ENCODE measurements at places on chromosomes 13 and 19.

DNA sequence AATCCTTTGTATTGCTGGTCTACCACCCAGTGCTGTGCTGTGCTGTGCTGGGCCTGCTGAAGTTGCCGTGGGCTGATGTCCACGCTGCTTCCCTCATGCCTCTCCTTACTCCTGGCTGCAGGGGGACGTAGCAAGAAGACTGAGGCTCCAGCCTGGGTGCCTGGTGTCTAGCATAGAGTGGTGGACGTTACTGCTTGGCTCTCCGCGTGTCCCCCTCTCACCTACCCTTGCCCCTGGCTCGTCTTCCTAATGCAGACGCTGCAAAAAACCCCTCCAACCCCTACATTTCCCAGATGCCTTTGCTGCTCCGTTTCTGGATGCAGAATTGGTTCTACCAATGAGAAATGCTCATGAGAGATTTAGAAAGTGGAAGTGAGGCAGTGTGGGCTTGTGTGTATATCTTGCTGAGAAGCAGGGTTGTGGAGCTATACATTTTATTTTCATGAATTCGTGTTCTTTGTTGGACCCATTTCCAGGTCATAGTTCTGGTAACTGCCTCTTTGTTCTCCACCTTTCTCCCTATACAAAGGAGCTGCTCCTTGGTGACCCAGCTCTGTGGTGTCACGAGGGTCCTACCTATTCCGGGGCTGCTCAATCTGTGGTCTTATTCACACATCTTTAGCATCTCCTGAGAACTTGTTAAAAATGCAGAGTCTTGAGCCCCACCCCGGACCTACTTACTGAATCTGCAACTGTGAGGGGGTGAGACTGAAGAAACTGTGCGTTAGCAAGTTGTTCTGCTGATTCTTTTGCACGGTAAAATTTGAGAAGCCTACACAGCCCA, 7.9 kb upstream of the DENND1C start:
- DNase-seq = no peak

DNA sequence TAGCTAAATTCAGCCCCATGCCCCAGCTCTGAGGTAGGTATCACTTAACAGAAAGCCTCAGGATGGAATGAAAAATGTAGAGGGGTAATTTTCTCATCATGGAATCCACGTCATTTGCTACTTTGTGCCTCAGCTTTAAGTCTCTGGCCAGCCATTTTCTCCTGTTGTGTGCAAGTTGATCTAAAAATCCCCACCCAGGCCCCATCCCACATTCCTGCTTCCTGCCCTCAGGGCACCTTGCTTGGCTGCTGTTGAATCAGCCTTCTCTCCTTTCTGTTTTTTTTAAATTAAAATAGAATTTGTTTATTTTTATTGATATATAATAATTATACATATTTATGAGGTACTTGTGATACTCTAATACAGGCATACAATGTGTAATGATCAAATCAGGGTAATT, 179.9 kb upstream of the TSHZ3 start:
- DNase-seq = no peak

GRCh38 chr19:24062190-24062589, 24.8 kb upstream of the ZNF254 start:
- no peak for DNase-seq

DNA sequence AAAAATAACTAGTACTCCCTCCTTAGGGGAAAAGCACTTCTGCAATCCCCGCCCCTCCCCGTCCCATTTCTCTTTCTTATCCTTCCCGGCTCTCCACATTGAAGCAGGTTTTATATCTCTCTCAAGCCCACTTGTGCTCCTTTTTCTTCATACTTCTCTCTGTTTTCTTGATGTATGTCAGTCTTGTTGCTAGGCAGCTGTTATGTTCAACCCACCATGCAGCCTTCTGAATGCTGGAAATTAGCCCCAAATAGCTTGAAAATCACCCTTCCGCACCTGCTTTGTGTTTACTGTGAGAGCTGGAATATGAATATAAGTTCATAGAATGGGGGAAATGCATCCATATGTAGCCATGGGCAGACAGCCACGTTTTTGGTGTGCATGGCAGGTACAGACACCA, 461.4 kb downstream of the MYO16 start:
- DNase-seq = no peak

- no peak for DNase-seq
These were observed 164.9 kb downstream of the UFM1 start for GRCh38 chr13:38514575-38514974.

DNA sequence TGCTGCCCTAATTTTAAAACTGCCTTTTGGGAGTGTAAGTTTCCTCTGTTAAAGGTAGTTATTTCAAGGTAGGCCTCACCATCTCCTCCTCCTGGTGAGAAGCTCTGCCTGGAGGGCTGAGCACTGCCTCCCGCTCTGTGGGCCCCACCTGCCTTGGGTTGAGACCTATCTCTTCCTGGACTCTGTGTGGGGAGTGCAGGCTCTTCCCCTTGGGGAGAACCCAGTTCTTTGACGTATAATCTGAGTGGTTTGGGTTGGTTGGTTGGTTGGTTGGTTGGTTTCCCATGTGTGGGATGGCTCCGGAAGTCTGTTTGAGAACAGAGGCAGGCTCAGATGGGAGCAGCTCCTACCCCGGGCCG, 39.1 kb downstream of the ACTN4 start:
- DNase-seq = no peak

- no peak for DNase-seq
These were observed 88.2 kb upstream of the ARGLU1 start for GRCh38 chr13:106656186-106656585.

DNA sequence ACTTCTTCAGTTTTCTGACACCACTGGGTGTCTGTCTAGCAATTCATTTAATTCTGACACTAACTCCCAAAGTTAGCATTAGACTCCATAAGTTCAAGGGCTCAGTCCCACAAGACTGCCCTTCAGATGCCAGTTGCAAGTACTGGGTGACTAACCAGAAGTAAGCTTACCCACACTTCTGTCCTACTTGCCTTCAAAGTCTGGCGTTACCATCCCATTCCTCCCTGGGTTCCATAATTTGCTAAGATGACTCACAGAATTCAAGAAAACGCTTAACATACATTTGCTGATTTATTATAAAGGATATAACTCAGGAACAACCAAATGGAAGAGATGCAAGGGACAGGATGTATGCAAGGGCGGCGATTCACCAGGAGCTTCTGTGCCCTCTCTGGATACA, 45.5 kb upstream of the NPAS1 start:
- no peak for DNase-seq

GRCh38 chr13:77986713-77987112, 68.1 kb upstream of the EDNRB start:
- DNase-seq = no peak

DNA sequence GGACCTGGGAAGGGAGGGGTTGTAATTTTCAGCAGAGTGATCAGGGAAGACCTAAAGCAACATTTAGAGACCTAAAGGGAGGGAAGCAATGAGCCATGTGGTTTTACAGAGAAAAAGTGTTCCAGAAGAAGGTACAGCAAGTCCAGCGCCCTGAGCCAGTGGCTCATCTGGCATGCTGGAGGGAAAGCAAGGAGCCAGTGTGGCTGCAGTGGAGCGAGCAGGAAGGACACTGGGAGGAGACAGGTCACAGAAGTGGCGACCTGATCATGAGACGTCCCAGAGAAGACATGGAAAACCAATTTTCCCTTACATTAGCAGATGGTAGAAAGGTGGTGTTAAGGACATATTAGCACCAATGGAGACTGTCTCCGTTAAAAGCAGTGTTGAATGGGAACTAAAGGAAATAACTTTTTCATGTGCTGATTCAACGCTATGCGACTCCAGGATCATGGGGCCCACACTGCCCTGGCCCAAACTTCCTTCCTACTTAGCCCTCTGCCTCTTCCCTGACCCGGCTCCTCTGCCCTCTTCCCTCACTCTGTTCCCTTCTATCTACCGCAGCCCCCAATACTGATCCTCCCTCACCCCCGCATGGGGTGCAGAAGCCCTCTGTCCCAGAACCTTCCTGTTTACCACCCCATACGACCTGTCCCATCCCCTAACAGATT, 5.4 kb downstream of the C19orf47 start:
- DNase-seq = no peak

GRCh38 chr13:98411617-98412265, 165.2 kb downstream of the STK24 start:
- DNase-seq = no peak

GRCh38 chr19:10811391-10812111, 24.5 kb downstream of the TMED1 start:
- no peak for DNase-seq

DNA sequence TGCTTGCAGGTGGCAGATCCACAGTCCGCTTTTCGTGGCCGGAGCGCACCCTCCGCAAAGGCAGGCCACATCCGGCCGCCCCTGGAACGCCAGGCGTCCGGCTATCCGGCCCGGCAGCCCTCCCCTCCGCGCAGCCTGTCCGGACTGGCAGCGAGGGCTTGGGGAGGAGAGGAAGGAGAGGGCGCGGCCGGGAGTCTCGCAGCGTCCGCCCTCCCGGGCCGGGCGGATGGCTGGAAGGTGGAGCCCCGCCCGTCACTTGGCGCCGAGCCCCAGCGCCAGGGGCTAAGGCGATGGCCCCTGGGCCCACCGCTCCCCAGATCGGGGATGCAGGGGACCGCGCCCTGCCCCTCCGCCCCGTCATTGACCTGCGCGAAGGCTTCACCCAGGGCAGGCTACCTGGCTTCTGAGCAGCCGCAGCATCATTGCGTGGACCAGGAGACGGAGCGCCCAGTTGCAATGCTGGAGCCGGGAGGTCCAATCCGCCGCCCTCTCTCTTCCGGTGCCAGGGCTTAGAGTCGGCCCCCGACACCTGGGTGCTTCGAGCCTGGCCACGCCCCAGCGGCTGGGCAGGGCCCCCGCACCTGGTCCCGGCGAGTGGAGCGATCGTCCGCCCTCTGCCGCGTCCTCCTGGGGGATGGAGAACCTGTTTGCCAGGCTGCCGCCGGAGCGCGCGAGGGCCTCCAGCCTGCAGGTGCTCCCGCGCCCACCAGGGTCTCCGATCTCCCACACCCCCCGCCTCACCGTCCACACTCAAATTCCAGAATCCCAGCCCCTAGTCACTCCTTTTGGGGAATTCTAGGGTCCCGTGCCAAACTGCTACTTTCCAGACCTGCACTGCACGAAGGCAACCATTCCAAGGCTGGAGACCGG, at the start of gene FUT1:
Gene FUT1, minus strand, starts transcription at position 146 of the 870 bp plus-strand sequence. CDS start 1,360 bp downstream, outside the sequence.
- no peak for DNase-seq

- DNase-seq = no peak
These were observed 25.1 kb downstream of the SIPA1L3 start for GRCh38 chr19:37931881-37932655.

GRCh38 chr19:2236064-2236313, 140 bp downstream of the PLEKHJ1 start:
- no peak for DNase-seq

DNA sequence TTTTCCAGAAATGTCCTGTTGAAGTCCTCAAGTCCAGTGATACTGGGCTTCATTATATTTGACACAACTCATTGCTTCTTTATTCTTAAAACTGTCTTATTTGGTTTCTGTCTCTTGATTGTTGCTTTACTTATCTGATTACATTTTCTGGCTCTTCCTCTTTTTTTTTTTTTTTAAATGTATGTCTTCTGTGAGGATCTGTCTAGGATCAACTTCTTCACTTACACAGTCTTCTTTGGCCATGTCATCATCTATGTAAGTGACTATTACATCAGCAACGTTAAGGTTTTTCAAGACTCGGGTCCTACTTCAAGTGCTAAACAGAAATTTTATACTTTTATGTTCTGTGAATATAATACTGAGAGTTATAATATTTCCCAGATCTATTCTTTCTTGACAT, 162.1 kb downstream of the PDS5B start:
- no peak for DNase-seq

GRCh38 chr19:34180273-34180672, 8.0 kb downstream of the LSM14A start:
- DNase-seq = no peak

DNA sequence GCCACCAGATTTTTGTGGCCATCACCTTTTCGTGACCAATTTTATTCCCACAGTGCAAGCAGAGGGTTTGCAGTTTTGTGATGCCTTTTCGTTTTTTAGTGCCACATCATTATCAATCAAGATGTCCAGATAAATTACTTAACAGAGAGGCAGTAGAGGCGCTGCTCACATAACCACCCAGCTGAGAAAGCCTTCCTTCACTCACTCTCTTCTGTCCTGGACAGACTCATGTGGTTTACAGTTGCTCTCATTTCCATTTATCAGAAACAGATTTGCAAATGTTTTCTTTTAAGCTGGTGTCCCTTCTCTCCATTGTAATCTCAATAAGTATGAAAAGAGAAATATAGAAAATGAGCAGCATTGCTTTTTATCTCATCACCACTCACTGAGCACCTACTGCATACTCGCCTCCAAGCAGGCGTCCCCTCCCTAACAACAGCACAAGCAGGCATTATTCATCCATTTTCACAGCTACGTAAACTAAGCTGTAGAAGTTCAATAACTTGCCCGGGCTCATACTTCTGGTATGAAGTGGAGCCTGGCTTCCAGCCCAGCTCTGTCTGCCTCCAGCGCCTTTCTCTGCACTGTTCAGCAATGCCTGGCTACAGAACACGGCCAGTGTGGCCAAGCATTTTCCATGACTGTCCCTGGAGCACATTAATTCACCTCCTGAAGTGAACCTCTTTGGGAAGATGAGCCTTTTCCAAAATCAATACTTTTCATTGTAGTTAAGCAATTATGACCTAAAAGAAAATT, 34.6 kb upstream of the KATNAL1 start:
- DNase-seq = no peak

- DNase-seq = no peak
These were observed 275.4 kb downstream of the DNAJC15 start for GRCh38 chr13:43298816-43299215.

- no peak for DNase-seq
These were observed 1.2 kb downstream of the EEF2 start for GRCh38 chr19:3983936-3984583.

- no peak for DNase-seq
These were observed 60.6 kb upstream of the SERP2 start for GRCh38 chr13:44312834-44313551.

GRCh38 chr19:27746691-27747380, 1466.1 kb downstream of the UQCRFS1 start:
- no peak for DNase-seq

- DNase-seq = no peak
These were observed 1.0 kb upstream of the KDM4B start for GRCh38 chr19:4967738-4968461.

- no peak for DNase-seq
These were observed 795 bp downstream of the JOSD2 start for GRCh38 chr19:50510121-50510670.

- no peak for DNase-seq
These were observed 2.2 kb downstream of the FFAR1 start for GRCh38 chr19:35349614-35350521.

- no peak for DNase-seq
These were observed 10.5 kb downstream of the DAZAP1 start for GRCh38 chr19:1417681-1418495.

Data from activated CD8-positive, alpha-beta memory T cell treated with anti-CD3 and anti-CD28 coated beads for 1 hour (primary cell).